ENCODE measurements at places on chromosomes 16 and 17. TPM values are rescaled to one million over a fixed set of nuclear protein-coding genes. Genes with fewer than 3 reads are reported as not detected.

Gene KRT20
- total RNA-seq: 1,413 TPM

Gene EPX
- not detected for total RNA-seq

Gene MYO1D
- total RNA-seq: 394 TPM

Gene SECTM1
- 78.5 TPM for total RNA-seq

Gene ITGA2B
- total RNA-seq: 0.37 TPM

Gene ADGRG1
- total RNA-seq: 111 TPM
